ENCODE measurements at places on chromosomes 12 and 14. TPM values are rescaled to one million over a fixed set of nuclear protein-coding genes. Genes with fewer than 3 reads are reported as not detected.

The SSTR1 gene
- total RNA-seq, result 2.3 TPM

The CLEC2D gene
- 7.1 TPM for total RNA-seq

DNA sequence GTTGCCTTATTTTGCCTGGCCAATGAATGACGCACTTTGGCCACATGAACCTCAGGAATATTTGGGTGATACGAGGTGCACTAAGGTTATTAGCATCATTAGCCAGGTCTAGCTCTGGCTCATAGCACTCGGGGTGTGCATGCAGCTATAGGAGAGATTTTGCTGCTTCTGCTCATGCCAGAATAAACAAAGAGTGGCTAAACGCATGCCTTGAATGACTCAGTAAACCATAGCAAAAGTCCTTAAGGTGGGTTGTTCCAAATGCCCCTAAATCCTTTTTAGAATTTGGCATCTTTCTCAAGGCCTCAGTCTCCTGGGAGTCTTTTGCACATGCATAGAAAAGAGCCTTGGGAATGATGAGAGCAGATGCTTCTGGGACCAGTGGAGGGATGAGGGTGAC, 343.7 kb upstream of the FKBP4 start:
- DNase-seq, result no peak

GRCh38 chr12:5912437-5913334, 32.4 kb downstream of the ANO2 start:
- DNase-seq, result peak; percentile 88

GRCh38 chr12:14394317-14395073, 29.0 kb downstream of the ATF7IP start:
- DNase-seq, result peak; percentile 79
